ENCODE measurements at places on chromosomes 5 and 9.

GRCh38 chr9:4501147-4501507 is 10.9 kb downstream of the SLC1A1 start:
- DNase-seq: no peak

GRCh38 chr9:31314241-31314640 is 1070.2 kb upstream of the ACO1 start:
- DNase-seq: no peak

- no peak for DNase-seq
Measured at GRCh38 chr9:120717176-120717575, 2.9 kb upstream of the MEGF9 start.

- DNase-seq: no peak
Measured at GRCh38 chr5:42656651-42657015, 100.0 kb upstream of the CCDC152 start.

DNA sequence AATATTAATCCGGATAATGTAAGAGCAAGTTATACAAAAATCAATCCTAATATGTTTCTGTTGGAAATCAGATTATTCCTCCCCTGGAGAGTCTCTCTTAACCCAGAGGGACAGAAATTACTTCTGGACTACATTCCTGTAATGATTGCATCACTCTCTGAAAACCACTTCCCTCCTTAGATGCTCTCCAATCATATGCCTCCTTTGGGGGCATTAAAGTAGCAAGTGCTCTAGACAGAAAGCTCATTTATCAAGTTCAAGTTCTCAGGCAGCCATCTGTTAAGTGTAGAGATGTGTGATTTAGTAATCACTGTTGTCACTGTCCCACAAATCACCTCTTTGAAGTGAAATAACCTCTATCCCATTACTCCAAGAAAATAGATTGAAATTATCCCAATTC is 247.1 kb downstream of the SLCO4C1 start:
- DNase-seq: no peak

GRCh38 chr5:643351-643801 is 31.2 kb downstream of the CEP72 start:
- DNase-seq: no peak

Measured in cortex of kidney (tissue), 1 donor.